ENCODE measurements at places on chromosomes 5 and 9.

DNA sequence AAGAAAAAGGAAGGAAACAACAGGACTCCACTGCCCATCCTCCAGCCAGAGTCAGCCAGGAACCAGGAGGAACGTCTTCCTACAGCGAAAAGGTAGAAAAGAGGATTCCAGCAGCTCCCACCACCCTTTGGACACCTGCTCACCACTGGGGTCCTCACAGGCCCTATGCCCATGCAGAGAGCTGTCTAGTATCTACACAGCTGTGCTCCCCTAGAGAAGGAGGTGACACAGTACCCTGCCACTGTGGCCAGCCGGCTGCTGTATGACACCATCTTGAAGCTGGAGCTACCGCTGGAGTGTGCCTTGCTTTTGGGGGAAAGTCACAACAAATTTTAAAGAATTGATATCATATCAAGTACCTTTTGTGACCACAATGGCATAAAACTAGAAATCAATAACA lies 92.6 kb downstream of the GTF3C4 start:
- no peak for DNase-seq

GRCh38 chr5:135053278-135053677 lies 19.2 kb upstream of the PITX1 start:
- no peak for DNase-seq

- DNase-seq, result no peak
Measured at GRCh38 chr5:131226899-131227298, 37.0 kb upstream of the CDC42SE2 start.

GRCh38 chr5:120684749-120685415 lies 220.8 kb downstream of the PRR16 start:
- DNase-seq, result no peak

- DNase-seq, result no peak
Measured at GRCh38 chr5:99587983-99588382, 659.2 kb upstream of the CHD1 start.

- peak; percentile 89 for DNase-seq
Measured at GRCh38 chr9:127858041-127858512, 3.6 kb upstream of the ENG start.

DNA sequence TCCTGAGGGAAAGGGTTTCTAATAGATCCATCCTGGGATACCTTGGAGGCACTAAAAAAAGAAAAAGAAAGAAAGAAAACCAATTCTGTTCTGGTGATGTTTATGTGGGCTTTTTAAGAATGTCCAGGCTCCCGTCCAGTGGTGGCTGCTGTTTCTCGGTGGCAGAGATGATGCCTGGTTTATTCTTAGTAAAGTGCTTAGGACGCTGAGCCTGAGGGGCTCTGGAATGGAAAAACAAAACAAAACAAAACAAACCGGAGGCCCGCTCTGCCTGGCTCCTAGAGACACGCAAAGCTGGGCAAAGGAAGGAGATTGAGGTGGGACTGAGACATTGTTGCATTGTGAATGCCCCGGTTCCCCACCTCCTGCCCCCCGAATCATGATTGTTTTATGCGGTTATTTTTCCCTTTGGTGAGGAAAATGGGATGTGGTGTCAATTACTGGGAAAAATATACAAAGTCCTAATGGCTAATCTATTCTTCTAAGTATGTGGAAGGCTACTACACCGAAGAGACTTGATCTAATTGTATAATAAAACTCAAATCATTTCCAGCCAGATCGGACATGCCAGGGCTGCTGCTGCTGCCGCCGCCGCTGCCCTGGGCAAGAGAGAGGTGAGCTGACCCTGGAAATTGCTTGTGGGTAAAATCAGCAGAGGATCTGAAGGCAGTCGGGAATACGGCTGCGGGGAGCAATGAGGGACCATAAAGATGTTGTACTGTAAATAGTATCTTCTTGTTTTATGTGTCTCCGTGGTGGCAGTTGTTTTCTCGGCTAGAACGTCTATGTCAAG lies 644.9 kb downstream of the CCDC171 start:
- DNase-seq, result no peak

DNA sequence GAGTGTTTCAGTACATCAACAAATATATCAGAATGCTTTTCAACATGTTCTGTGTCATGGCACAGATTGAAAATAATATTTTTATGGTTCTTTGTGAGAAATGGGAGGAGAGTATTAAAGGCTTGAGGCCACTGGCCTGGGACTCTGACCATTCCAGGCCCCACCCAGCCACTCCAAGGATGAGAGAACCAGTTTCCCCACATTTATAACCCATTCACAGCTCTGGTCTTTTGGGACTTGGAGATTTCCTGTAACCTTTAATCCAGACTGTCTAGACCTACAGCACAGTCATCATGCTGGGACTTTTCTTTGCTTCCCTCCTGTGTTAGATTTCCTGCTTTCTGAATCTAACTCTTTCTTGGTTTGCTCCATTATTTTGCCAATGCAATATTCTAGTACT lies 389.6 kb downstream of the KIAA0825 start:
- no peak for DNase-seq

DNA sequence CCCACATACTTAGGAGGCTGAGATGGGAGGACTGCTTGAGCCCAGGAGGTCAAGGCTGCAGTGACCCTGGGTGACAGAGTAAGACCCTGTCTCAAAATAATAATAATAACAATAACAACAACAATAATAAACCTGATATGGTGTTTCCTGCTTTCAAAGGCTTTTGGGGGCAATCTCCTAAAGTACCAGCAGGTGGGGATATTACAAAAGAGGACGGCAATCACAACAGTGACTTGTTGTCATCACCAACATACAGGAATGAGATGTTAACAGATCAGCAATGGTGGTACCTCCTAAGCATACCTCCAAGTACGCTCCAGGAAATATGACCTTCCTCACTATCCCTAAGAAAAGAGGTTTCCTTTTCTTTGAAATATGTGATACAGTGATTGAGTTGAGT lies 91.1 kb upstream of the RNF180 start:
- DNase-seq, result no peak
